Stimulated activated CD4-positive, alpha-beta T cell treated with anti-CD3 and anti-CD28 coated beads, Interleukin-4, amount 100 ng/mL, for 1 hour (primary cell): ENCODE measurements at places on chromosomes 3 and 15.

GRCh38 chr3:15171096-15171495 lies 35.0 kb upstream of the CAPN7 start:
- DNase-seq, result no peak

- DNase-seq, result no peak
Measured at GRCh38 chr3:185164428-185165217, 11.8 kb upstream of the C3orf70 start.

DNA sequence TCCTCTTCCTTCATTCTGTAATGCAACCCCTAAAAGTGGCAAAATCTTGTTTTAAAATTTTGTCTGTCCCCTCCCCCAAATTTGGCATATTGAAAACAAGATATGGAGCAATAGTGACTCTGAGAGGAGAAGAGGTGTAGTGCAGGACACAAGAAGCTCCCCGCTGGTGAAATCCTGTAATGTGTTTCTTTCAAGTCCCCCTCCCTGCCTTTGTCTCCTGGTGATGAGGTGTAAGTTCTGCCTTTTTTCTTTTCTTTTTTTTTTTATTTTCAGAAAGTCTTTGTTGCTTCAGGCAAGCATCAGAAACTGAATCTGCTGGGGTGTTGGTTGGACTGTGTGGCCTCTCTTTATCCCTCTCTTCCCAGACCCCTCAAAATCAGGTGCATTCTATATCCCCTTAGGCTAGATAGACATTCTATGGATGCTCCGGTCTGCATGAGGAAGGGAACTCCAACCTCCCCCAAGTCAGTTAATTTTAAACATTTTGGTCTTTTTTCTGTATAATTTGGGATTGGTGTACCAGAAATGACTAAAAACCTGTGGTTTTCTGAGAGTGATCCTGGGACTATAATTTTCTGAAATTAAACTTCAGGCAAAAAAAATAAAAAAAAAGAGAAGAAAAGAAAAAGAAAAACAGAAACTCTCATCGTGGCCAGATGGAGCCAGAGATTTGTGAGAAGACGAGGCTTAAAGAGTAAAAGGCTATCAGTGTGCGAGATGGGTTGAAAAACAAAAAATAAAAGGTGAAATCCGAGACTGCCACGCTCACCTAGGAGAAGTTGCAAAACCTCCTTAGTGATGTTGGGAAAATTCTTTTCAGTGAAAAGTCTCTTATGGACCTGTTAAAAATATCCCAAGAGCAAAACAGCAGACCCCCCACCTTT lies 21.4 kb downstream of the ACKR2 start:
- DNase-seq, result no peak

DNA sequence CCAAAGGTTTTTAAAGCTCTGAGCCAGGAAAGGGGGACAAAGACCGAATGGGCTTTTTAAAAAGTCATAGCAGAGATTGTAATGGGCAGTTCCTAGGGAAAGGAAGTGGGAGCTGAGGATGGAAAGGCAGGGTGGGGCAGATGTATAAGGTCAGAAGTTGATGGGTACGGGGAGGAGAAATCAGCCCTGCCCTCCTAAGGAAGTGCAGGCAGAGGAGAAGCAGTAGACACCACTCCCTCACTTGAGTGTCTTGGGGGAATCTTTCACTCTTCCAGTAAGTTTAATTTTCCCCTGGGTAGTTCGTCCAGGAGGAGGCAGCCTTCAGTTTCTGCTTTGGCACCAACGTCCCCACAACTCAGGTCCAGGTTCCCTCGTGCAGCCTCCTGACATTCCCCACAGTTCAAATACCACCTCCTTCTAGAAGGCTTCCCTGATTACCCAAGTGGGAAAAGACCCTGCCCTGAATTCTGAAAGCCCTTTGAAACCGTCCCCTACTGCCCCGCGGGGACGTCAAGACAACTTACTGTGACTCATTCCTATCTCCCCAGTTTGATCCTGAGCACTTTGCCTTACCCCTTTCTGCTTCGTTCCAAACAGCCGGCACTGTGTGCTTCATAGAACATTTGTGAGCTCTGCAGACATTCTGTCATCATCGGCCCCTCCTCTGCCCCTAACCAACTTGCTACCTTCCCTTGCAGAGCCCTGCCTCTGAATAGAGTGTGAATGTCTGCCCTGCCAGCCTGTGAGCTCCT lies 14.3 kb upstream of the SRP14 start:
- no peak for DNase-seq

- DNase-seq, result no peak
Measured at GRCh38 chr3:184946917-184947316, 135.0 kb downstream of the VPS8 start.

DNA sequence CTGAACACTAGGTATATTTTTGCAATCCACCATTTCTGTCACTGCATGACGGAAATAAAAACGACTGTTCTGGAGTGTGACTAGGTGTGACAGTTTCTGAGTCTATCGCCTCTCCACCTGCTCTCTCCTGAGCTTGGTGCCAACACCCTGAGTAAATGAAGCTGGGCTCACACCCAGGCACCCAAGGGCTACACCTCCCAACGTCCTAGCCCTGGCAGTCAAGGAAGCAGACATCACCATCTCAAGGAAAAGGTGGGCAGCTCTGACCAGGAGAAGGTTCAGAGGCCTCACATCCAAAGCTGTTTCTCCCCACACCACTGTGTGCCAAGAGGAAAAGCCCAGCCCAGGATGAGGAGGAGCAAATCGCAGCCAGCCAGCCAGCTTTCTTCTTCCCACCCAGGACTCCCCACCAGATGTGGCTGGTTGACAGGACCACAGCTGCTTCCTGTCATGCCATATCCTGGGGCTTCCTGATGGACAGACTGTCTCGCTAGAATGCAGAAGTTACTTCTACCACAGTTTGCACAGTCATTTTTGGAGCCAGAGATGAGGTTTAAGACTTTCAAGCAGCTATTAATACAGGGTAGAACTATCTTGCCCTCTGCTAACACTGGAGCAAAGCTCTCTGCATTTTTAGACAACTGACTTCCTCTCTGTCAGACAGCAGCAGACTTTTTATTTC lies 3.3 kb downstream of the SCAMP2 start:
- peak; percentile 10 for DNase-seq

DNA sequence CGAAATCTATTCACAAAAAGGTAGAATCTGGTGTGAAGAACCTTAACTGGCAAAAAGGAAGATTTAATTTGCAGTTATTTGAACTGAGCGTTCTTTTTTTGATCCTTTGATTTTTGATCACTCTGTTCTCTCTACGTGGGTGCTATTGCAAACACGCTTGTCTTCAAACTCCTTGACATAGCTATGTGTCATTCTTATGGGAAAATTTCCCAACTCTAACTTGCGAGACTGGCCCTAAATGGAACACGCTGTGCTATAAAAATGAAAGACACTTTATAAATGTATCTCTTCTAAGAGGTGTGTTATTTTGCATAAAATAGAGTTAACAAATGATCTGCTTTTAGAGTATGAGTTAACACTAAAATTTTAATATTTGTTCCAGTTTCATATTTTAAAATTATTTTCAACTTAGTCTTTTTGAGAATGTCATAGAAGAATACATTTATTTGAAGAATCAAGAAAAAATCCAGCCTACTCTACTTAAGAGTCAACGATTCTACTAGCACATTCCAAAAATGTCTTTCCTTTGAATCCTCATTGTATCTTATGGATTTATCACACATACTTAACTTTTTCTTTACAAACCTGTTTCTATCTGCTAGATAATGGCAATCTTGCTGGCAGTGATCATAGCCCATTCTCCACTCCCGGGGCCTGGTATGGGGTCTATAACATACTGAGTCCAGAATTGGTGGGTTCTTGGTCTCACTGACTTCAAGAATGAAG lies 610.0 kb upstream of the TBL1XR1 start:
- no peak for DNase-seq

DNA sequence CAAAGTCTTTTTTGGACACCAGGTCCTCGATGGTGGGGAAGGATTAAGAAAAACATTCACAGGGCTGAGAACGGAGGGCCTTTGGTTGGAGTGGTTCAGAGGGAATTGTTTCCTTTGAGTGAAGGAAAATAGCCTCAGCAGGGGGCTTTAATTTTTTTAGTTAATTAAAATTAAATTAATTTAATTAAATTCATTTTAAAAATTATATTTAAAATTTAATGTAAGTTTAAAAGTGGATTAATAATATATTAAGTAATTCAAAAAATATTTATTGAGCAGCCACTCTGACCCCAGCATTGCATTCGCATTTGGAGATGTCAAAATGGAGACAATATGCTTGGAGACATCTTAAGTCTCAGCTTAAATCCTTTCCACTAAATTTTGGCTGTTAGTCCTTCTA lies 136.7 kb downstream of the KCNH8 start:
- no peak for DNase-seq

- no peak for DNase-seq
Measured at GRCh38 chr3:78804251-78805037, 963.4 kb downstream of the ROBO1 start.
